IMR-90 (cell line): ENCODE measurements at places on chromosomes 1 and 21.

DNA sequence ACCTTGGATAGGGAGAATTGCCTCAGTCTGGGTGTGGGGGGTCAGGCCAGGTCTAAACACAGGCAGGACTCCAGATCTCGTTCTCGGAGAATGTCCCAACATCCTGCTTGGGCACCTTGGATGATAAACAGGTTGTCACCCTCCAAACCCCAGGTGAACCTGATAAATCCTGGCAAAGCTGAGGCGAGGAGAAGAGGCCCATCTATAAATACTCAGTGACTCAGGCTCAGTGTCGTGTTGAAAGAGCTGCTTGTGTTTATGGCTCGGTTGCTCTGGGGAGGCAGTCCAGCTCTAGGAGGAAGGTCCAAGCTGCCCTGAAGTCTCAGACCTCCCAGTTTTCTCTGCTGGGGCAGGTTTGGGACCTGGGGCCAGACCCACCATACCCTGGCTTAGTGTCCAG, 15.8 kb upstream of the TRIM63 start:
- peak; percentile 46 for DNase-seq

GRCh38 chr1:8866792-8867415, 11.6 kb downstream of the ENO1 start:
- DNase-seq = no peak

- DNase-seq = no peak
These were observed 7.2 kb upstream of the SLX9 start for GRCh38 chr21:44932408-44933181.

- no peak for DNase-seq
These were observed 17.8 kb upstream of the CLIC6 start for GRCh38 chr21:34650861-34651431.

- DNase-seq = no peak
These were observed 674.5 kb downstream of the MATN1 start for GRCh38 chr1:30048905-30049304.

- DNase-seq = no peak
These were observed 17.5 kb upstream of the MTARC1 start for GRCh38 chr1:220769205-220769604.

- no peak for DNase-seq
These were observed 54.5 kb downstream of the GNG4 start for GRCh38 chr1:235595079-235595478.

DNA sequence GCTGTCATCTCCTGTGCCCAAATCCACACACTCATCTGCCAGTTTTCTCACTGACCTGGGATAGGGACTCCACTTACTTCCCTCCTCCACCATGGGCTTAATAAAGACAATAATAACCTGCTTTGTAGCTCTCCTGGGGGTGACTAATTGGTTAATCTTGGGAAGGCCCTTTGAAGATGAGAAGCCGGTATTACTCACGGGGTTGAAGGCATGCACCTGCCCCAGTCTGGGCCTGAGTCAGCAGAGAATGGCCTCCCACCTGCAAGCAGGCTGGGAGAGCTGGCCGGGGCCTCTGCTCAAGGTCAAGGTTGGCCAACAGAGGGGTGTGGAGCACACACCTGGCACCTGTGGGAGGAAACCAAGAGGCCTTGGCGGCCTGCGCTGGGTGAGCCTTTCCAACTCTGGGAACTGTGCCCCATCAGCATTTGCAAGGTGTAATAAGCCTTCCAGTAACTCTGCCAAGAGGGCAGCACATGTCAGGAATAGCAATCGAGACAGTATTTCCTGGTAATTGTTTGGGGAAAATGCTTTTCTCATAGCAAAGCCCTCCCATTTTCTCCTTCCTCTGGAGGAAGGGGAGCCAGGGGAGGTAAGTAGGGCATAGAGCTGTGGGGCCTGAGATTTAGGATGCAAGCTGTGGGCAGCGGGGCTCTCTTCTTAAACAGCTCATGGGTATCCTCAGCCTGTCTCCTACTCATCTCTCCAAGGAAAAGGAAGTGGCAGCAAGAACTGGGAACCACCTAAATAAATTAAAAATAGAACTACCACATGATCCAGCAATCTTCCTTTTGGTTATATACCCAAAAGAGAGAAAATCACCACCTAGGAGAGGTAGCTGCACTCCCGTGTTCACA, 49.0 kb downstream of the TOMM20 start:
- peak; percentile 62 for DNase-seq

DNA sequence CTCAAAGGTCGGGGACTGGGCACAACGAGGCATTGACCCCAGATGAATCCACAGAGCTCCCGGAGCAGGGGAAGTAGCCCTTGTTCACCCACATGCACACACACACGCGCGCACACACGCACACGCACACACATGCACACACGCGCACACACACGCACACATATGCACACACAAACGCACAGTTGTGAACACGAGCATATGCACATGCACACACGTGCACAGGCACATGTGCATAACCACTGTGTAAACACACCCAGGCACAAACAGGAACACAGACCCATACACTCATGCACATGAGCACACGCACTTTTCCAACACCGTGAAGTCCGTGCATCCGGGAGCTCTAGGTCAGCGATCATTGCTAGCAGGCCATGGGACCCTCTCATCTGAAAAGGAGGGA, 176.8 kb upstream of the ARHGEF16 start:
- no peak for DNase-seq

GRCh38 chr1:180881806-180882509, 30.7 kb upstream of the KIAA1614 start:
- DNase-seq = peak; percentile 67

DNA sequence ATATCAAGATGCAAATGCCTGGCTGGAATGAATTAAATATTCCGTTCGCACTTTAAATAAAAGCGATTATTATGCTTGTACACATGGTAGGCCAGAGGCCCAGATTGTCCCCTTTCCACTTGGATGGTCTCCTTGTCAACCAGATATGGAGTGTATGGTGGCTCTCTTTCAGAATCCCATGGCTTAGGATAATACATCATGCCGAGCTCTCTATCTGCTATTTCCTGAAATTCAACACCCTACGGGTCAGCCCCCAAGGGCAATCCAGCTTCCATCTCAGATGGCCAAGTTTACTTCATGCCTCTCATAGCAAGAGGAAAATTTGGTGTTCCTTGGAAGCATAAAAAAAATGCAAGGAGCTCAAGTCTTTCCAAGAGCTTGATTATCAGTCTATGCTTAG, 25.4 kb upstream of the FMO1 start:
- DNase-seq = no peak

DNA sequence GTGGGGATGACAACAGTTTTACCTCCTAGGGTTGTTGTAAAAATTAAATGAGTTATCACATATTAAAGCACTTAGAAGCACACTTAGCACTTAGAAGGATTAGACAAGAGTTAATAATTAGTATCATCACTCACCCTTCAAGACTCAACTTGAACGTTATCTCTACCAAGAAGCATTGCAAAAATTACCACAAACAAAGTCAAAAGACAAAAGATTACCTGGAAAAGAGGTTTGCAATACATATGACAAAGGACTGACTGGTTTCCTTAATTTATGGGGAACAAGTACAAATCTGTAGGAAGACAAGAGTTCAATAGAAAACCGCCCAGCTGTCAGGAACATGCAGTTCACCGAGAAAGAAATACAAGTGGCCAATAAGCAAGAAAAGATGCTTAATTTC, 93.3 kb upstream of the ATP1A1 start:
- DNase-seq = no peak

DNA sequence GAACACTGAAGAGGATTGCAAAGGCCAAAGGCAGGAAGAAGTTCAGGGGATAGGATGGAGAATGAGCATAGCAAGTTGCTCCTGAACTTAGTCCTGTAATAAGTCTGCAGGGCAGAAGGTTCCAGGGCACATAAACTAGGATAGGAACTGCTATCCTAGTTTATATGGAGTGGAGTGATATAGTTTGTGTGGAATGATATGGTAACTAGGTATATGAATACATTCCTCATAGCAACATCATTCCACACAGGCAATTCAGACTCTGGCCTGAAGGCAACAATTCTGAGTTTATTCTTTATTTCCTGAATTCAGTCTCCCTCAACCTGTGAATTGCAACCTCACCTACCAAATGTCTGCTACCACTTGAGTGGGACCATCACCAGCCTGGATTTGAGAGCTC, 154.9 kb upstream of the GREM2 start:
- DNase-seq = peak; percentile 69

- DNase-seq = no peak
These were observed 26.8 kb downstream of the TRPM2 start for GRCh38 chr21:44379991-44380865.

DNA sequence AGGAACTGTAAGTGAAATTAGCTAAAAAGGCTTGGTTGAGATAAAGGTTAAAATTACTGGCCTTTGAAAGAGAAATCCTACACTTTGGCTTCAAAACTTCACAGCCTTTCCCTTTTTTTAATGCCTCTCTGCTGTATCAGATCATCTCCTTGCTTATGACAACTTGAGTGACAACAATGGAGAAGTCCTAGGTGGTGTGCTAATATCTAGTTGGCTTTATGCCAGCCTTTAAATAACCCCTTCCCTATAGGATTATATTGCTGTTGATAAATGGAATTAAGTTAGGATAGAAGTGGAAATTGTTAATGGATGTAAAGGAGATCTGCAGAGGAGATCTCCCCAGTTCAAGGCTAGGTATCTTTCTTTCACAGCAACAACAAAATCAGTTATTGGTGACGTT, 130.2 kb upstream of the ATP1B1 start:
- no peak for DNase-seq

DNA sequence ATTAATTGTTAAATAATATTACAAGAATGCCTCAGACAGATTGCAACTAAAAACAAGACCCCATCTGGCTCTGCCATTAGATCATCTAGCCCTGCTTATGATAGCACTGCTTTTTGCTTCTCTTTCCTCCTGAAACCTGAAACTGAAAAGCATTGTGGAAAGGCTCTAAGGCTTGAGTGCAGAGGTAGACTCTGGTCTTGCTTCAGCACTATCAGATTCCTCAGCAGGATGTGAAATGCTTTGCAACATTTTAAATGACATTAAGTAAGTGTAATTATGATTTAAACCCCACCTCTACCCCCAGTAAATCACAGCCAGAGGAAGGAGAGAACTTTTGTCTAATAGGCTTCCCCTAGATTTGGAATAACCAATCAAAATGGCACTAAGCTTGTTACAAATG, 32.9 kb downstream of the PHC2 start:
- DNase-seq = no peak

DNA sequence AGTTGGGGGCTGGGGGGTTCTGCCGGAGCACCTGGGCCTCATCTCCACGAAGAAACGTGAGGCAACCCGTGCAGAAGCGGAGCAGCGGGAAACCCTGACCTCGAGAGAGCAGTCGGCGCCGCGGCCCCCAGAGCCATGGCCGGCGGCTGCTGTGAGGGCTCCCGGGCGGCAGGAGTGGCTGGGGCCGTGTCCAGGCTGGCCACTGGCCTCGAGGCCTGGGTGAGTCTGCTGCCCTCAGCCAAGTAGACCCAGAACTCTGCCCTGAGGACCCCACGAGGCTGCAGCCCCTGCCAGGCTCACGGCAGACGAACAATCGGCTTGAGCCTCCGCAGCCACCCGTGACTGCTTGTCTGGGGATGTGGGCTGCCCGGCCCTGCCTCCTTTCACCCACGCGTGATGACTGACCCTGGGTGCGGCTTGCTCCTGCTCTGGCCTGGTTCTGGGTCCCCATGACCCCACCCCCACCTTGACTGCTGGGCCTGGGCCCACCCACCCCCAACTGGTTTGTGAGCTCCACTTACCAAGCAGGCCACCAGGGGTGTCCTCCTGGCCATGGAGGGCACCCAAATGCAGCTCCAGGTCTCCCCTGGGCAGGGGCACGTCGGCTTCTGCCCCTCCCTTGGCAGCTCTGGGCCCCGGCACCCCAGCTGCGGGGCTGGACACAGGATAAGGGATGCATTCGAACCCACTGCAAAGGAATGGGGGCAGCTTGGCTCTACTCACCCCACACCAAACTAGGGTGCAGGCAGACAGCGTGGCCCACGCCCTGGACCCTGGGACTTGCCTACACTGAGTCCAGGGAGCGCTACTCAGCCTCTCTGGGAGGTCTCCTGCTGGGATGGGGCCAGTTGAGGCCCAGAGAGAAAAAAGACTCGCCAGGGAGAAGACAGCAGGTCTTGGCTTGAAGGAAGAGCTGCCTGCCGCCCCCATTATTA, 34.2 kb downstream of the MORN1 start:
- DNase-seq = no peak

DNA sequence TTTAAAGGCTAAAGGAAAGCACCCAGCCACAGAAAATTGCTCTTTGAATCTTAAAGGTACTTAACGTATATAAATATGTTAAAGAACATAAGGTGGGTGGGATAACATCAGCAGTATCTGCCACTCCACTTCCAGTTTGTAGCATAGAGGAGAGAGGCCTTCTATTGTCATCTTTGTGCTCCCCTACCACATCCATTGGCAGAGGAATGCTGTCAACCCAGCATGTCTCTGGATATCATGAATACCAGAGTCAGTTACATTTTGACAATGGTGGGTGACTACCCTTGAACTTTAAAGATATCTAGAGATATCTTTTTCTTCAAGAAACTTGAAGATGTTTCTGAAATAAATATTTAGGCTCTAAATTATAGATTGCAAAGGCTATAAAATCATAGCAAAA, 283.2 kb upstream of the LRRC7 start:
- DNase-seq = no peak

DNA sequence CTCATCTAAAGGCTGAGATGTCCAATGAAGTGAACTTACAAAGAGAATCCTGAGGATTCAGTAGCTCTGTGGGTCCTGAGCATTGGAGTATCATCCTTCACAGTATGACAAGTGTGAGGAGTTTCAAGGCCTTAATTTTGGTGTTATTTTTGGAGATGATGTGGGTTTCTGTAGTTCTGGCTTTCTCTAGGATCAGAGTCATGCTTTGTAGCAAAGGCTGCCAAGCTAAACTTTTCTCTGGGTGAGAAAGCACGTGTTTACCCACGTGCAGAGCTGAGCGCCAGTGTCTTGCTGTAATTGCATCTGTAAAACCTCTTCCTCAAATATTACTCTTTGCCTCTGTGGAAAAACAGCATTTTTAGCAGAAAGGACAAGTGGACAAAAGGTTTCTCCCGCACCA, 387.8 kb upstream of the LYPLAL1 start:
- peak; percentile 29 for DNase-seq

- no peak for DNase-seq
These were observed 25.5 kb downstream of the SYT2 start for GRCh38 chr1:202684716-202685115.

DNA sequence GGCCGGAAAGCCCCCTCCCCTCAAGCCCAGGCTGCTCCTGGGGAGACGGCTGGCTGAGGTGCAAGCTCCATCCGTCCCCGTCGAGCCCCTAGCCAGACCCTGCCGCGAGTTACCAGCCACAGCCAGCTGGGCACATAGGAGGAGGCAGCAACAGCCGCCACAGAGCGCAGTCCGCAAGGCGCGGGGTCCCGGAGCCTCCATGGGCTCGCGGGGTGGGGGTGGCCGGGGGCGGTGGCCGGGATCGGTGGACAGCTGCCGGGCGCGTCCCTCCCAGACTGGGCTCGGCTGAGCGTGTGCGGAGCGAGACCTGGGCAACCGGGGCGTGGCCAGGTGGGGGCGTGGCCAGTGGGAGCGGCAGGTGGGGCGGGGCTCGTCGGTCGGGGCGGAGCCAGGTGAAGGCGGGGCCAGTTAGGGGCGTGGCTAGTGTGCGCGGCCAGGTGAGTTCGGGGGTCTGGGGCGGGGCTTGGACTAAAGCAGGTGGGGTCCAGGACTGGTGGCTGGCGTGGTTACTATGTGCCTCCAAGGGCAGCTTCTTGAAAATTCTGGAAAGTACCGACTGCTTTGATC, at the start of gene CD164L2:
Gene CD164L2, minus strand, starts transcription at position 295 of the 567 bp plus-strand sequence. Its CDS starts 94 bp downstream, at position 201.
- DNase-seq = no peak

GRCh38 chr1:192696082-192696481, 60.1 kb downstream of the RGS13 start:
- DNase-seq = no peak

- no peak for DNase-seq
These were observed 281.2 kb downstream of the RRAGC start for GRCh38 chr1:38578271-38578951.

- DNase-seq = no peak
These were observed 18.2 kb upstream of the GJB5 start for GRCh38 chr1:34736692-34737091.
